ENCODE measurements at places on chromosomes 5 and 9.

- no peak for DNase-seq
Observed at GRCh38 chr5:102998224-102998623, 121.7 kb downstream of the GIN1 start.

DNA sequence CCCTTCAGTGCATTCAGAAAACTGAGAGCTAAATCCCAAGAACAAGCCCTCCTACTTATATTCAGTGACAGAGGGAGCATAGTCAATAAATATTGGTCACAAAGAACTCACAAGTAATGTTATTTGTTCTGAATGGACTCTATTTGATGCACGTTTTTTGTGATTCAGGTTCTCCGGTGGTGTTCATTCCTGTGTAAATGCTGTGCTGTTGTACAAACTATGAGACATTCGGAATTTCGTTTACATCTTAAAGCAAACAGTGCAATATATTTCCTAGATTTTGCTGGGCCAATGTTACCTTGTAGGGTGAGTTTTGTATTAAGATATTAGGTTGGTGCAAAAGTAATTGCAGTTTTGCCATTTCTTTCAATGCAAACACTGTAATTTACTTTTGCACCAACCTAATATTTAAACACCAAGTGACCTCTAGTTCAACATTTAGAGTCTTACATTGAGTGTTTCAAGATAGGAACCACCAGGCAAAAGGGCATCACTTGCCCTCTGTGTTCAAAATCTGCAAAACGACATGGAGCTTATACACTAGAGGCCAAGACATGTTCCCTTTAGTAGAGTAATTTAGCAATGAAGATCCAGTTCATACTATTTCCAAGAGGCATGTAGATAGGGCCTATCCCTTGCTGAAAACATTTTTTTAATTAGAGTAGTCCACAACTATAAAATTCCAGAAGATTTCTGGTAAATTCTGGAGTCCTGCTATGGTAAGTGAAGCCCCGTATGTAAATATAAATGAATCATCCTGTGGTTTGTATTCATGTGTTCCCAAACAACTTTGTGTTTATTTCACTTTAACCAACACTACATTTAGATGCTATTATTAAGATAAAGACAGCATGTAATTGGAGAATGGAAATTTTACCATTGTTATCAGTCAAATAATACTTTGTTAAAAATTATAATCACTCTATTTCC lies 444.0 kb upstream of the PTGER4 start:
- DNase-seq, result no peak

DNA sequence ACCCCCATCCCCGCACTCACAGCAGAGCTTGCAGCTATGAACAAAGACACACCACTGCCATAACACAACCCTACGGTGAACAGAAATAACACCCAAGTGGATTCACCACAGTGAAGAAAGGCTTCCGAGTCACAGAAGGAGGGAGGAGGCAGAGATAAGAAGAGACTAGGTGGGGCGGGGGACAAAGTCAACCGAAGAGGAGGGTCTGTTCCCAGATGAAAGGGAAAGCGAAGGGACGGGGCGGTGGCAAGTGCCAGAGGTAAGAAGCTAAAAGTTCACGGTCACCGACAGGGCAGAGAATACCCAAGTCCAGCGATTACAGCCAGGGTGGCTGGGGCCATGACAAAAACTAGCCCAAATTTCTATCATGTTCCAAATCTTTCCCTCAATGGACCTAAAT lies 21.0 kb downstream of the EPB41L4B start:
- no peak for DNase-seq

DNA sequence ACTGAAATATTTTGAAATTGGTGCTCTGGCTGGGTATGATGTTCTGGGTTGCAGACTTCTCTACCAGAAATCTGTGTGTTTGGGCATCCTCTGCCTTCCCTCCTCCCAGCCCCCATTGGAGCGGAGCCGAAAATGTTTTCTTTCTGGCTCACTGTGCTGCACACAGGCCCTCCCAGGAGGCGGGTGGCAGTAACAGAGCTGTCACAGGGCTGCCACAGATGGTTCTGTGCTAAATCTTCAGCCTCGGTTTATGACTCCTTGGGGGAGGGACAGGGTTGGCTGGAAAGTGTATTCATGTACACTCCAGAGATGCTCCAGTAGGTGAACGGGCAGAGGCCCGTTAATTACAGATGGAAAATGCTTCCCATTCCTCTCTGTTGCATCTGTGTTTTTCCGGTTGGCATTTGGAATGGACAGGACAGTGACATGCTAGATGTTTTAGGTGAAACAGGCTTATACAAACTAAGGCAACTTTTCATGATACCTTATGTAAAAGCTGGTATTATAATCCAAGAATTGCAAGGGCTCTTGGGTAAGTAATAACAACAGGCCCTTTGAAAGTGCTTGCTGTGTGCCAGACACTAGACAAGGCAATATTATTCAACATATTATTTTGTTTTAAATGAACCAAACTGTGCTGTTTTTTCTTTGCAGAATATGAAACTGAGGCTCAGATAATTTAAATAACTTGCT lies 180.2 kb downstream of the ADCY2 start:
- no peak for DNase-seq

DNA sequence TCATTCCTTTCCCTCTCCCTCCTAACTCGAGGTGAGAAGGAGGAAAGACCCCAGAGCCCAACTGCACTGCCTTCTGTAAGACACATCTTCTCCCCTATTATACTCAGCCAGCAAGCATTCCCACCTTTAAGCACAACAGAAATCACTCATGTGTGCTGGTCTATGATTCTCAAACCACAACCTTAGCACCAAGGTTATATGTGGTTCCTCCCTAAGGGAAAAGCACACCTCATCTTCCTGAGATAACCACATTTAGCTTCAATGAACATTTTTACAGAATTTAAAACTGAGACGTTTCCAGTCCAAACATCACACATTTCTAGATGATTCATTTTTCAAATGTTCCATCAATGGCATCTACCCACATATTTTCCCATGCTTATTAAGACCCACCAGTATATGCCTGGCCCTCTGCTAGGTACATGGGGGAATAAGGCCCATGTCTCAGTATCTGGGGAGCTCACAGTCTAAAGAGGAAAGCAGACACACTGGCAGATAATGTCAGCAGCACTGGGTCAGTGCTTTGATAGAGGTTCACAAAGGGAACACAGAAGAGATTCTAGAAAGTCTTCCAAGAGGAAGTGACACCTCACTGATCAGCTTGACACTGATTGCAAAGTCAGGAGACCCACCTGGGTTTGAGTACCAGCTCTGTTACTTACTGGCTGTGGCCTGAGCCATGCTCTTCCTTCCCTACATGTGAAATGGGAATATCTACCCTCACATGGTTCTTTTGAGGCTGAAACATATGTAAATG lies 245.4 kb downstream of the DENND1A start:
- DNase-seq, result no peak

DNA sequence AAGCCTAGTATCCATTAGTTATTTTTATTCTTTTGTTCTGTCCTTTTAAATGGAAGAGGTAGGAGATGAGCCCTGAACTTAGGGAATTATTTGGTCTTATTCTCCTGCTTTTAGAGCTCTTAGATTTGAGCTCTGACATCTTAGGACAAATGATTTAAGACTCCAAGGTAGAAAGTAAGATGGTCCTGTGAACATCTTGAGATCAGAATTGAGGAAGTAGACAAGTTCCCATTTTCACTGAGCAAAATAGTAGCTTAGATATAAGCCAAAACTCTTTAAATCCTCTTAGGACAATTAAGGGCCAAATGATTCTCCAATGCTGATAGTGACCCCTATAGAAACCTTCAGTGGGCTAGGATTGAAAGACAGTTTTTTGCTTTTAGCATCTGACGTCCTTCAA lies 53.0 kb upstream of the RUSC2 start:
- DNase-seq, result no peak

DNA sequence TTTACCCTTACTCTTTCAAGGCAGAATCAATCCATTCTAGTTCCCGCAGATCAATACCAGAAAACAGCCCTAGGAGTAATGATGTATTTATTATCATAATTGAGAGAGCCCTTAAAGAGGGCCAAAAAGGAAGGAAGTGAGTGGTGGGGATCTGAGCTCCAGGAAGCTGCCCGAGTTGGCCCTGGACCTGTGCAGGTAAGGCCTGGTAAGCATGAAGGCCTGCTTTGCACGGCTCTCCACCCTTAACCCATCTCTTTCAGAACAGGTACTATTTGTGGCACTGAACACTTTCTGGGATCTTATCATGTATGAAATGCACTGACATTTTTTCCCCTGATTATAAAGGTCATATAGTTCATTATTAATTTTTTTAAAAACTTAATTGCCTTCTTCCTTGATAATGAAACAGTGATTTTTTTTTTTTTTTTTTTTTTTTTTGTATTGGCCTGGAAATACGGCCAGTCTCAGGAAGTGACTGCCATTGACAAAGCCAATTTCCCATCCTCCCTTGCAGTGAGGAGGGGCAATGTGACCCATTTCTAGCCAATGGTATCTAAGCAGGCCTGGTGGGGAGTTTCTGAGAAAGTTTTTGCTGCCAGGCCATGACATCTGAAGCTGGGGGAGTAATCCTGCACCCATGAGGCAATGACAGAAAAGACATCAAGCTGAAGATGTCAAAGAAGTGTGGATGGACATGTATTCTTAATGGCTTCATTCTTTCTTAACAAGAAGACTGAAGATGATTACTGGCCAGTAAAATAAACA lies 6.3 kb upstream of the MVB12B start:
- no peak for DNase-seq

Data from left ventricle myocardium superior (tissue), 1 donor.